NCI-H1092 treated with DMSO at 0.1 percent for 48 hours (cell line): ENCODE measurements at places on chromosomes 4 and X.

DNA sequence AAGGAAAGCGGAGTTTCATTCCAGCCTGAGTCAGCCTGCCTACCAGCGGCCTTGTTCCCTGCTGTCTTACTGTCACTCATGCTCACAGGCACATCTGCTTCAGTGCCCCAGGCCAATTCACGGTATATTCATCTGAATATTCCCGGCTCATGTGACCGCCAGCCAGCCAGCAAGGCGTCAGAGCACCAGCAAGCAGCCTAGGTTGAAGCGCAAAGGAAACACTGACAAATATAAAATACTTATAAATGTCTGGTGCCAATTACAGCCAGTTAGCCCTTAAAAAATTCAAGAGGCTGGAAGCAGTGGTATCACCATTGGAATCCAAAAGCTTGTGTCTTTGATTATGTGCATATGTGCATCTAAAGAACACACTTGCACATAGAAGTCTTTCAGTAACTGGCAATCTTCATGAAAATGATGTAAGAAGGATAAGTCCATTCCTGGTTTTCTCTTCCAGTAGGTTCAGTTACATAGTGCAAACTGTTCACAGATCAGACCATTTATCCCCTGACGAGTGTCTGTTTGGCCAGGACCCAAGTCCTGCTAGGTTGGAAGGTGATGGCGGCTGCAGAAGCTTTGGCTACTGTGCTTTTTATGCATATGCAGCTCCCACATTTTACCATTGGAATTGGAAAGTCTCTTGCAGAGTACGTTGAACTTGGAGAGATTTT lies 61.3 kb downstream of the LUZP4 start:
- DNase-seq, result peak; percentile 17

- no peak for DNase-seq
These were observed 87.7 kb upstream of the TLL1 start for GRCh38 chr4:165785337-165785736.

GRCh38 chr4:66554826-66555225 lies 884.5 kb upstream of the EPHA5 start:
- DNase-seq, result no peak

DNA sequence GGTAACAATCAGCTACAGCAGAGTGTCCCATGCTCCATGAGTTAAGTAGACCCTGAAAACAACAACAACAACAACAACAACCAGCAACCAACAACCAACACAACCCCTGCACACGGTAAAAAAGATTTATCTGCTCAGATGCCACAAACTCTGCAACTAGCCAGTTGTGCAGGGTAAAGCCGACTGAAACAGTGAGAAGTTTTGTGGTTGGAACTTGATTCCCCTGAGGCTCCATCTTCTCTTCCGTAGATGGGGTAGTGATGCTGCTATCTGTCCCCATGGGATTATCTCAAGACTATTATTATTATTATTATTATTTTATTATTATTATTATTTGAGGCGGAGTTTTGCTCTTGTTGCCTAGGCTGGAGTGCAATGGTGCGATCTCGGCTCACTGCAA lies 50.6 kb upstream of the RAPGEF2 start:
- DNase-seq, result no peak

GRCh38 chr4:2305766-2306501 lies 44.0 kb upstream of the MXD4 start:
- DNase-seq, result no peak

- no peak for DNase-seq
These were observed 201.6 kb downstream of the TEX13A start for GRCh38 chrX:105018865-105019264.

DNA sequence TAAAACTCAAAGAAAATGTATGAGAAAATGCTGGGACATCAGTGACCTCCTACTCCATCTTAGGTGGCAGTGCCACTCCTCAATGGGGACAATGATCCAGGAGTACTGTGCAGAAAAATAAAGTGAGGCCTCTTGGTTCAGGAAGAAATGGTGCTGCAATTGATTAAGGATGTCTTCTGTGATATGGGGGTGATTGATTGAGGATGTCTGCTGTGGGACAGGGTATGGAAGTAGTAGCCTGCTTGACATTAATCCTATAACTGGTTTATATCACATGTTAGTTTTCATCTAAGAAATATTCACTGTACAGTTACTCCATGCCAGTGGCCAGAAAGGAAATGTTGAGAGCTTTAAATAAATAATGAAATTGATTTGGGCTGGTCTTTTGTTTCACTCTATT lies 20.5 kb downstream of the OTOP1 start:
- DNase-seq, result no peak

DNA sequence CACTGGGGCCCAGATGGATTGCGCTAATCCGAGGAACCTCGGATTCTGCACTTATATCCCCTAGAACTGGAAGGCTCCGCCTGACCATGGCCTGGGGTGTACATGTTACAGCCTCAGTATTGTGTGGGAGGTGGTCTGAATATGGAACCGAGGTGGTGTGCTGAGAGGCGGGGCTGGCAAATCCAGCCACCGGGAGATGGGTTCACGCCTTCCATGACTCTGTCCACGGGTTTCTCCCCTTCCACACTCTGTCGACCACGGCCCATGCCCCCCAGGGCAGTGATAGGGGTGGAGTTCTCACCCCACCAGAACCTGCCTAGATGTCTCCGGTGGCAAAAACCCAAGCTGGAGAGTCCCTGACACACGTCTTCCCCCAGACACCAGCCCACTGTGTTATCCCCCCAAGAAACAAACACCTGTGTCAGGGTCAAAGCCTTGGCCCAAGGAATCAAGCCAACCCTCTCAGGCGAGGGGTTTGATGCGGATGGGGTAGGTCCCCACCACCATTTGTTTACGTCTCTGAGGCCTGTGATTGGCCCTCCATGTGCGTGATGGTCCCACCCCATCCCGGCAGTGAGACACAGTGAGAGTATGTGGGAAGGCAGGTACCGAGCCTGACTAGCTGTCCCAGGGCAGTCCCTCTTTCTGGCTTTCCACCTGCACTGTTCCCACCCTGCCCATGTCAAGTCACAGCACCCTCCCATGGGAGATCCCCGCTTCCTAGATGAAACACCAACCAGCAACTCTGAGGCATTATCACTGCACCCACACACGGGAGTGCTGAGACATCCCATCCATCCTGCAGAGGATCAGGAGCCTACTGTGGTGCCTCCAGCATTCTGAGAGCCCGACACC lies 6.6 kb upstream of the LOC101059915 start:
- no peak for DNase-seq

GRCh38 chr4:24975510-24975909 lies 55.2 kb downstream of the LGI2 start:
- DNase-seq, result no peak

DNA sequence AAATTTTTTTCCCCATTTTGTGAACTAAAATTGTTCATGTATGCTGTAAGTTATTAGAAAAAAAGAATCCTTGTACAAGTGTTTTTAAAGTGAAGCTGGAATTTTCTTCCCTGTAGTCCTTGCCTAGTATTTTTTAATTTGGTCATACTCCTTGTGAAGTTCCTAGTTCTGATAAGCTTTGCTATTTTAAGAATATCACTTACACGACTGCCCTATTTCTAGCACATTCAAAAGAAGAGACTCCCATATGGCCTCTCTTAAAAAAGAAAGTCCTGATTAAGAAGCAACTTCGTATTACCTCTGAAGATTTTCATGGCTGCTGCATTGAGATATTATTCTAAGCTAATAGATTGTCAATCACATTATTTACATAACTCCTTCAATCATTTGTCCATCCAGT lies 87.2 kb downstream of the KLHL8 start:
- DNase-seq, result no peak

DNA sequence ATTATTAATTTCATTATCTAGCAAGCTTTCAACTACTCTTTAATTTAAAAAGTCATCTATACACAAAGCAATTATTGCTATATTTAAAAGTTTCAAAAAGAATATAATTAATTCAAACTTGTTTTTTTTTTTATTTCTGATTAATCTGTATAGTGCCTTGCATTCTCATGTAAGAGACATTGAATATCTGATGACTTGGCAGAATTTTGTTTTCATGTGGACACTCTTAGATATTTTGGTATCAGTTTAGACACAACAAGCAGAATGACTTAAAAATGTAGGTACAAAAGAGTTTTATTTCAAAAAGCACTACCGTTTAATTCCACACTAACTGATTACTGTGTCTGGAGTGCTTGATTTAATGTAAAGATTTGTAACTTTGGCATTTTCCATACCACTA lies 1129.6 kb downstream of the PDHA2 start:
- no peak for DNase-seq

- DNase-seq, result no peak
These were observed 4.3 kb downstream of the SEPSECS start for GRCh38 chr4:25155947-25156346.

GRCh38 chrX:73851014-73852009 lies 288.3 kb downstream of the CHIC1 start:
- DNase-seq, result no peak

DNA sequence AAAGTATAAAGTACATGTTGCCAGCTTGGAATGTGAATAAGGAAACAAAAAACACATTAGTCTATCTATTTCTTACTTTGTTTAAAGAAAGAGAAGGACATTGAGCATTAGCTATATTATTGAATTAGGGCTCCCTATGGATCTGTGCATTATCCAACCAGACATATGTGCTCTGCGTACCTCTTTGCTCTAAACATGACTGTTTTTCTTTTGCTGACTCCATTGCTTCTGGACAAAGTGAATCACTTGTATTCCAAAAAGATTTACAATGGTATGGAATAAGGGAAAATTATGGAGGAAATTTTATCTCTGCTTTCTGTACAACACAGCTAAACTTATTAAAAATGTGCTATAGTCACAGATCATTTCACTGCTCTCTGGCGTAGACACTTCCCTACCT lies 727.8 kb upstream of the LCORL start:
- DNase-seq, result no peak

GRCh38 chrX:10074241-10074941 lies 82.4 kb upstream of the CLCN4 start:
- no peak for DNase-seq

DNA sequence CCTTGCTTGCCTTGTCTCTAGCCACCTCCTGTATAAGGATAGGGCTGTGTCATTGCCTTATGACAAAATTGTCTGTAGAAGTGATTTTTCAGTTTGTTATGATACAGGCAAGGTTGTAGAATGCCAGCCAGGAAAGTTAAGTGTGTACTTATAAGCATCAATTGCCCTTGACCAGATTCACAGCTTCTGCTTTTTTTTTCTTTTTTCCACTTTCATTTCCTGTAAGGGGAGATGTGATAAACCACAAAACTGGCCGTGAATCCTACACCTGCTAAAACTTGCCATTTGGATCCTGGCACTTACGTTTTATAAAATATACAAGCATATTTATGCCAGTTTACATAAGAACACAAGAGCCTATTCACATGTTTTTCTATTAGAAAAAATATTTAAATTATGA lies 35.0 kb upstream of the BMPR1B start:
- DNase-seq, result no peak

DNA sequence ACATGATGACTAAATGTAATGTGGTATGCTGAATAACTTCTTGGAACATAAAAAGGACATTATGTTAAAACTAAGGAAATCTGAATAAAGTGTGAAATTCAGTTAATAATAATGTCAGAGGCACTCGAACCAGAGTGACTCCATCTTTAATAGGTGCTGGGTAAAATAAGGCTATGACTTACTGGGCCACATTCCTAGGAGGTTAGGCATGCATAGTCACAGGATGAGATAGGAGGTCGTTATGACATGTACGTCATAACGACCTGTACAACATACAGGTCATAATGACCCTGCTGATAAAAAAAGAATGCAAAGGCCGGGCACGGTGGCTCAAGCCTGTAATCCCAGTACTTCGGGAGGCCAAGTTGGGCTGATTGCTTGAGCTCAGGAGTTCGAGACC lies 28.9 kb upstream of the OPHN1 start:
- no peak for DNase-seq

DNA sequence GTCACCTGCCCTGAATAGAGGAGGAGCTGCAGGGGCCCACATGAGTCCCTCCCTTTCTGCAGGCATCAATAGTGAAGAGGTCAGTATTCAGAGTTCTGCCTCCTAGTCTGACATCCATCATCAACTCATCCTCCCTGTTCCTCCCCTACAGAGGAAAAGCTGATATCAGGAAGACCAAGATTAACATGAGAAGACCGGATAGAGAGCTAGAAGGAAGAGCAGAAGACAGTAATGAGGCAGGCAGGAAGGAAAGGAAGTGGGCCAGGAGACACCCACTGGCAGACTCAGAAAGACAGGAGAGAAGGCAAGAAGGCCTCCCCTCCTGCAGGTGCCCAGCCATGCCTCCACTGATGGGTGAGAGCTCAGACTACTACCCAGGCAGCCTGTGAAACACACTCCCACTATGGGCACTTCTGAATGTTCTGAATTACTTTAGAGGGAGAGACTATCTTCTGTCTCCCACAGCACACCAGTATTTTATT lies 74.6 kb downstream of the CC2D2A start:
- DNase-seq, result no peak

- DNase-seq, result no peak
These were observed 314.2 kb upstream of the PUDP start for GRCh38 chrX:7462110-7462509.

DNA sequence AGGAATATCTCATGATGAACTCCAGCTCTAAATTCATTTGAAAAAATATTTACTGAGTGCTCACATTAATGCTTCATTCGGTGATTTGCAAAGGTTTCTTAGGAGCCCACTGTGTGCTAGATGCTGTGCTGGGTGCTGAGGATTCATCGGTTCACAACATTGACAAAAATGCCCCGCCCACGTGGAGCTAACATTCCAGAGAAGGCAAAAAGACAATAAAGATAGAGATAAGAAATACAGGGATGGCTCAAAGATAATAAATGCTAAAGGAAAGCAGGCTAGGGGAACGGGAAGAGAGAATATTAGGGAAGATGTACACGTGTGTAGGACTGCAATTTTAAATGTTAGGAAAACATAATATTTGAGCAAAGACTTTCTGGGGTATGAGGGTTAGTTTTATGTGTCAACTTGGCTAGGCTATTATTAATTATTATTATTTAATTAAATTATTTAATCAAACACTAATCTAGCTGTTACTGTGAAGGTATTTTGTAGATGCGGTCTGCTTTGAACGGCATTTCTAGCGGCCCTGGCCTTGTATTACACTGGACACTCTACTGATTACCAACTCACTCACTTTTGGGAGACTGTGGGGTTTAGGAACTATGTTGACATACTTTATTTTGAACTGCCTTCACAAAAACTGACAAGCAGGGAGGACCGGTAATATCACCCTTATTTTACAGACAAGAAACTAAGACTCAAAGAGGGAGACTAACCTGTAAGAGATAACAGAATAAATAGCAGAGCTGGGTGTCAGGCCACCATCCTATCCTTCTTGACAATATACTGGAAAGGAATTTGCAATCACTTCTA lies 61.9 kb upstream of the IRF2 start:
- DNase-seq, result no peak

DNA sequence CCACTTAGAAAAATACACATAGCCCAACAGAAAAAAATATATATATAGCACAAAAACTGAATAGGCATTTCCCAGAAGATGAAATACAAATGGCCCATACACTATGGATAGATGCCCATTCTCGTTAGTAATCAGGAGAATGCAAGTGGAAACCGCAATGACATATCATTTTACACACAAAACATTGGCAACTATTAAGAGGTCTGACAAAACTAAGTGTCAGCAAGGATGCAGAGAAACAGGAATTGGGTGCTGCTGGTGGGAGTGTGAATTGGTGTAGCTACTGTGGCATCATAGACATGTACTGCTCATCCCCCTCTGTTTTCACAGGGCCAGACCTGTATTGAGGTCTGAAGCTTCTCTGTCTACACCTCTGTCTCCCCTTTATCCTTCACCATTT lies 320.0 kb downstream of the IDS start:
- no peak for DNase-seq
